CD14-positive monocyte (primary cell): ENCODE measurements at places on chromosomes 3 and 15.

DNA sequence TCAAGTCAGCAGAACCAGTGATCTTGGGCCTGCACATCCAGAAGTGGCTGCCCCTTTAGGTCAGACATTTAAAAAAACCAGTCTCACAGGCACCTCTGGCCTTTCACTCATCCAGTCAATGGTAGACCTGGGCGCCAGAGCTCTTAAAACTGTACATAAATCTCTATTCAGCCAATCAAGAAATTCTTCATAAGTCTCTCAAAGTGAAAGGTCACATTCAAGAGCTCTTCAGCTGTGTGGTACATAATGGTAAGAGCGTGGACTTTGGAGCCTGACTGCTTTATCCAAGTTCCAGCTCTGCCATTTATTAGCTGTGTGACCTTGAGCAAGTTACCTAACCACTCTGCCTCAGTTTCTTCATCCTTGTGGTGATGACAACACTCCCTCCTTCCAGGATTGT, 22.3 kb upstream of the MORF4L1 start:
- no peak for DNase-seq

DNA sequence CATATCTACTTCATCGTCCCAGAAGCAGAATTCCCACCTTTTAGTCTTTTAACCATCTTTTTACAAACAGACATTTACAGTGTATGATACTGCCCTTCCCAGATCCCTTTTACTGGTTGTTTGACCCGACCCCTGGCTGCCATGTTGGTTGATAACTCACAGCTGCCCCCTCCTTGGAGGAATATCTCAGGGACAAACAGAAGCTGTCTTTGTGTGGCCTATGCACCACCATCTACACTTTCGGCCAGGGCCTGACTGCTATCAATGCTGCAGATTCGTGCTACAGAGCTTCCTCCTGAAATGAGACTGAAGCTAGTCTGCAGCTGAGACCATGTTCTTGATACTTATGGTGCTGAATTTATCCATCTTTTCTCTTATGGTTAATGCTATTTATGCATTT, 6.6 kb upstream of the POLQ start:
- DNase-seq, result no peak

- no peak for DNase-seq
Measured at GRCh38 chr15:65529762-65530317, 423 bp upstream of the HACD3 start.

- no peak for DNase-seq
Measured at GRCh38 chr3:43559961-43560360, 61.9 kb downstream of the ANO10 start.
